ENCODE measurements at places on chromosomes 7 and 10.

DNA sequence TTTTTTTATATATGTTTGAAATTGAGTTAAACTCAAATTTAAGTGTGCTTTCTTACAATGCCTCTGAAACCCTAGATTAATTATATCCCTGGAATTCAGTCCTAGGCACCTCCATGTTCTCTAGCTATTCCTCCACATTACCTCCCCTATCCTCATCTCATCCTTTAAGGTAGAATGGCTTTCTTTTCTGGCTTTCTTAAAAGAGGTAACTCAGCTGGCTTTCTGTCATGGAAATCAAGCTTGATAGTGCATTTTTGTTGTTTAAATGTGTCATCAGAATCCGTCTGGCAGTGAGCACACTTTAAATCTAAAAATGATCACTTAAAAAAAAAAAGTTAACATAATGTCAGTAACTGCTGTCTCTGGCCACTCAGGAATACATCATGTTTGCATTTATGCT is 42.2 kb downstream of the AHR start:
- no peak for DNase-seq

GRCh38 chr7:102220229-102220850 is 66.3 kb upstream of the SH2B2 start:
- DNase-seq, result no peak

DNA sequence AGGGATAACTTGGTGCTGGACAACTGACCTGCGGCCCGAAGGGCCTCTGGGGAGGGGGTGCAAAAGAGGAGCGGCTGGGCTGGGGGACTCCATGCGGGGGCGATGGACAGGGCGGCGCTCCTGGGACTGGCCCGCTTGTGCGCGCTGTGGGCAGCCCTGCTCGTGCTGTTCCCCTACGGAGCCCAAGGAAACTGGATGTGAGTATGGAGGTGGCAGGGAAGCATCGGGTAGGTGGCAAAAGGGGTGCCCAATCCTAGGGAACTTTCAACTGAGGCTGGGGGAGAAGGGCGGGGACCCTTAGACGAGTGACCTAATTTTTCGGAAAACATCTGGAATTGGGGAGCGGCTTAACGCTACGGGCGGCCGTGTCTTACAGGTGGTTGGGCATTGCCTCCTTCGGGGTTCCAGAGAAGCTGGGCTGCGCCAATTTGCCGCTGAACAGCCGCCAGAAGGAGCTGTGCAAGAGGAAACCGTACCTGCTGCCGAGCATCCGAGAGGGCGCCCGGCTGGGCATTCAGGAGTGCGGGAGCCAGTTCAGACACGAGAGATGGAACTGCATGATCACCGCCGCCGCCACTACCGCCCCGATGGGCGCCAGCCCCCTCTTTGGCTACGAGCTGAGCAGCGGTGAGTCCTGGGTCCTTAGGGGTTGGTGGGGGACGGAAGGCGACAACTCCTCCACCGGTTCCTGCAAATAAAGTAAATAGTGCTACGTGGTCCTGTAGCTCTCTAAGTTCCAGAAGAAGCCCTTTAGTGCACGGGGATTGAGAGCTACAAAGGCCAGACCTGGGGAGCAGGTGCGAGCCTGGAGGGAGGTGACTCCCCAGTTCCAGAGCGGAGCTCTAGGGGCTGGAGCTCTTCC is 622 bp downstream of the WNT16 start:
- DNase-seq, result no peak

DNA sequence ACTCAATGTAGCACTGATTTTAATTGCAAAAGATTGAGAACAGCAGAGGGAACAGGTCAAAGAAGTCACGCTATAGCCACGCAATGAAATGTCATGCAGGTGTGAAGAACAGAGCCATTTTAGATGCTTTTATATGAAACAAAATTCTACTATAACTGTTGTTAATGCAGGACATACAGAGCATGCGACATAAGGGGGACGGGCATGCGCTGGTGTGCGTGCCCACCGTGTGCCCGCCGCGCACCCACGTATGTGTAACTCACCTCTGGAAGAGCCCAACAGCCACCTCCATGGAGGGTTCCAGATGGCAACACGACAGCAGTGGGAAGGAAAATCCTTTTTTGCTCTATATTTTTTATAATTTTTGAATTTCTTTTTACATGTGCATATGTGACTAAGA is 410.0 kb upstream of the RNF32 start:
- DNase-seq, result no peak

- peak; percentile 68 for DNase-seq
These were observed 9.5 kb upstream of the ADAM12 start for GRCh38 chr10:126397640-126398382.

- no peak for DNase-seq
These were observed 75.8 kb downstream of the C1GALT1 start for GRCh38 chr7:7257899-7258692.

Data from epithelial cell of prostate (primary cell).